NCI-H524 (cell line): ENCODE measurements at places on chromosomes 1 and 21.

DNA sequence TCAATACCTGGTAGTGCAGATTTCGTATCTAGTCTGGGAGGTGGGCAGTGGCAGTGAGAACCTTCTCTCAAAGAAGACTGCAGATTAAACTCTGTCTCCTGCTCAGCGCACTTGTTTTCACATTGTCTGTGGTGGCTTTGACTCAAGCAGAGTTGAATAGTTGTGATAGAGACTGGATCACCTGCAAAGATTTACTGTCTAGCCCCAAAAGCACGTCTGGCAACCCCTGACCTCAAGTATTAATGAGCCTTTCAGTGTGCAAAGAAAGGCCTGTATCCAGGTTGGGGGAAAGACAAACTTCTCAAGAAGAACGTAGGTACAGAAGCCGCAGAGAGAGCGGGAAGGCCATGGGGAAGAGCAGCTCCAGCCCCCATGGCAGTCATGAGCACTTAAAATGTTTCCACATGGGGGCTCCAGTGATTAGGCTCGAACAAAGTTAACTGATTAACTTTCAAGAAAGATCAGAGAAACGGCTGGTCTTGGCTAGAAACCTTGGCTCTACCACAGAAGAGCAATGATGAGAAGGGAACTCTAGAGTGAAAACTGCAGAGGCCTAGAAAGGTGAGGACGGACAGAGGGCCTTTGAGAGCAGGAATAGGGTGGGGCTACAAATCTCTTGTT lies 15.2 kb downstream of the HENMT1 start:
- DNase-seq = peak; percentile 39

GRCh38 chr1:23793018-23793781 lies 2.3 kb downstream of the LYPLA2 start:
- DNase-seq = no peak

- DNase-seq = no peak
Observed at GRCh38 chr1:23872421-23872820, 4.3 kb upstream of the FUCA1 start.

DNA sequence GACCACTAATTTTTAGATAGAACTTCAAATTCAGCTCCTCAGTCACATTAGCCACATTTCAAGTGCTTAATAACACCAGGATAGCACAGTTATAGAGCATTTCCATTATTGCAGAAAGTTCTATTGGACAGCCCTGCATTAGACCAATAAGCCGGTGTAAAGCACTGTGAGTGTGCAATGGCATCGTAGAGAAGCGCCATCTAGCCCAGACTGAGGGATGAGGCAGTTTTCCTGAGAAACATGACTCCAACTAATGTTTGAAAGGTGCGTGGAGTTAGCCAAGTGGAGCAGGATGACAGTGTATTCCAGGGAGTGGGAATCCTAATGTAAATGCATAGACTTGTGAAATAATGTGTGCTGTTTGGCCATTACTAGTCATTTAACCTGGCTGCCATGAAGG lies 7.7 kb downstream of the RPE65 start:
- DNase-seq = no peak

DNA sequence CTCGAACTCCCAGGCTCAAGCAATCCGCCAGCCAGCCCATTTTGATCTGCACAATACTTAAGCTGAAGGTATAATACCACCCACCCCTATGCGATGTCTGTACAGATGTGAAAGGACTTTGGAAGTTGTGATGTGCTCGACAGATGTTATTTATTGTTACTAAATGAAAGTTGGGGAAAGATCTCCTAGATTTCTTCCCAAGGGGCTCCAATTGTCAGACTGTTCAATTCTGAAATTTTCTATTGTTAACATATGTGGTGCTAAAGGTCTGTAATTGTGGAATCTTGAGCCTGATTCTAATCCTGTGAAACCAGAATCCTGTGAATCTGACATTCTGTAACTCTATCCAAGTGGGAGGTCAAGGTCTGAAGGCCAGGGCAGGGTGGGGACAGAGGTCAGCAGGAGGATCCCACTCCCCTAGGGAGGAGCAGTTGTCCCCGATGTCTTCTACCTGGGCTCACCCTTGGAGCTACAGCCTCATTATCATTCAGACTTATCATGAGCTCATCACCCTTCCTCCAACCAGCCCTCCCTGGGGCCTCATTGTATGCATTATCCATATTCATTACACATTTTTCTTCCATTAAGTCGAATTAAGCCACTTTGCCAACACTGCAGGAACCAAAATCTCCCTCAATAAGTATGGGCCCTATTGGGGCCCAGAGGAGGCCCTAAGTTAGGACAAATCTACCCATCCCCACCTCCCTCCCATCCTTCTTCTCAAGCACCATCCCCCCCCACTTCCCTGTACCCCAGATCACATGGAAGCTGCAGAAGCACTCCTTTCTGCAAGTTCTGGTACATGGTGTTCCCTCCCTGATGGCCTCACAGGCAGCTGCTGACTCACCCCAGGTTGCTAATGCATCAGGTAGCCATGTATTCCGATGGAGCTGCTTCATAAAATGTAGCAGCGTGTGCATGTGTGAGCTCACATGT lies 32.3 kb downstream of the SHISAL2A start:
- DNase-seq = no peak

- DNase-seq = peak; percentile 33
Observed at GRCh38 chr1:8169364-8170058, 143.4 kb upstream of the ERRFI1 start.

- no peak for DNase-seq
Observed at GRCh38 chr1:56099766-56100265, 479.5 kb downstream of the PLPP3 start.

DNA sequence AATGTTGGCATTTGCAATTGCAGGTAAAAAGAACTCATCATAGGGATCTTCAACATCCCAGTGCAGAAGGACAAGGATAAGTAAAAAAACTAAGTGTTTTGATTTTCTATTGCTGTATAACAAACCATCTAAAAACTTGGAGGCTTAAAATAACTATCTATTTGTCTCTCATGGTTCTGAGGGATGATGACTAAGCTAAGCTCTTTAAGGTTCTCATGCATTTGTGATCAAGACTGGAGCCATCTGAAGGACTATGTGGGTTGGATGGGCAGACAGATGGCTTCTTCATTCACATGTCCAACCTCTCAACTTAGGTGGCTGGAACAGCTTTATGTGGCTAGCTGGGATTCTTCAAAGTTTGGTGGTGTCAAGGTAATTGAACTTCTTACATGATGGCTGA lies 51.5 kb downstream of the RPL5 start:
- DNase-seq = no peak

DNA sequence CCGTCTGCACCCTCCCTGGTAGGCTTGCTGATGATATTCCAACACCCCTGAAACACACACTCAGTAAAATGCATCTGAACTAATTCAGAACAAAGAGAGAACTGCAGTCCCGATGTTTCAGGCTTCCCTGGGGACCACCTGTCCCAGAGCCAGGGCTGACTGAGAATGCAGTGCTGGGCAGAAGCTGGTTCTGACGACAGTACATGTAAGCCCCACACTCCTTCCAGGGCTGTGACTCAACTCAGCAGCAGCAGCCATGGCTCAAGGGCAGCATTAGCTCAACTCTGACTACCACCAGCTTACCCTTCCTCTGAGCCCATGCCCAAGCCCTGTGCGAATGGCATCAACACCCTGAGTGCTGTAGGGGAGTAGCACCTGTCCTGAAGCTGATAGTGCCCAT lies 56.4 kb upstream of the SIPA1L2 start:
- DNase-seq = no peak

GRCh38 chr1:999725-1000356 lies at the start of gene HES4:
HES4 (minus strand) TSS chr1:1000097; CDS start chr1:999973, 124 bp downstream.
- peak; percentile 41 for DNase-seq

- DNase-seq = no peak
Observed at GRCh38 chr1:221983444-221983843, 241.6 kb upstream of the DUSP10 start.

DNA sequence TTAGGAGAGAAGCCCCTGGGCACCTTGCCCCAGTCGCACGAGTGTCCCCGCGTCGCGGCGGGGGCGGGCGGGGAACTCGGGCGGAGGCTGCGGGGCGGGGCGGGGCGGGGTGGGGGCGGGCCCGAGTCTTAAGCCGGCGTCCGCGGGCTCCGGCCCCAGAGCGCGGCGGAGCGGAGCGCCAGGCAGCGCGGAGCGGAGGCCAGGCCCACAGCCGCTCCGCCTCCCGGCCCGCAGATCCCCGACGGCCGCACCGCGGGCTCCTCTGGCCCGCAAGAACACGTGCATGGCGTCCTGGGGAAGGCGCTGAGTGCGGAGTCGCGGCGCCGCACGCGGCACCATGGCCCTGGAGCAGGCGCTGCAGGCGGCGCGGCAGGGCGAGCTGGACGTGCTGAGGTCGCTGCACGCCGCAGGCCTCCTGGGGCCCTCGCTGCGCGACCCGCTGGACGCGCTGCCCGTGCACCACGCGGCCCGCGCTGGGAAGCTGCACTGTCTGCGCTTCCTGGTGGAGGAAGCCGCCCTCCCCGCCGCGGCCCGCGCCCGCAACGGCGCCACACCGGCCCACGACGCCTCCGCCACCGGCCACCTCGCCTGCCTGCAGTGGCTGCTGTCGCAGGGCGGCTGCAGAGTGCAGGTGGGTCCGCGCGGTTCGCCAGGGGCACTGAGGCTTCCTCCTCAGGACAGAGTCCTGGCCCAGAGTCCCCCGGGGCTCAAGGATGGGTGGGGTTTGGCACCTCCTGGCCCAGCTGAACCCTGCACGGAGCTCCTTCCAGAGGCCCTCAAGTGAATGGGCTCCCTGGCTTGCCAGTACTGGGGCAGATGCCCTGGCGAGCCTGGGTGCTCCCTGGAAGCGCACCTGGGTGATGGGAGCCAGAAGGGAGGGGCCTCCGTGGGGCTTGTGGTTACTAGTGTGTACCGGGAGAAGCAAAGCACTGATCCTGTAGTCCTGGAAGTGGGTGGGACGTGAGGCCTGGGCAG lies at the start of gene ESPN:
ESPN (plus strand) TSS at position 158 of the 975 bp plus-strand sequence; CDS start at position 338, 180 bp downstream.
- no peak for DNase-seq

GRCh38 chr1:11948822-11949458 lies 14.4 kb downstream of the PLOD1 start:
- no peak for DNase-seq

DNA sequence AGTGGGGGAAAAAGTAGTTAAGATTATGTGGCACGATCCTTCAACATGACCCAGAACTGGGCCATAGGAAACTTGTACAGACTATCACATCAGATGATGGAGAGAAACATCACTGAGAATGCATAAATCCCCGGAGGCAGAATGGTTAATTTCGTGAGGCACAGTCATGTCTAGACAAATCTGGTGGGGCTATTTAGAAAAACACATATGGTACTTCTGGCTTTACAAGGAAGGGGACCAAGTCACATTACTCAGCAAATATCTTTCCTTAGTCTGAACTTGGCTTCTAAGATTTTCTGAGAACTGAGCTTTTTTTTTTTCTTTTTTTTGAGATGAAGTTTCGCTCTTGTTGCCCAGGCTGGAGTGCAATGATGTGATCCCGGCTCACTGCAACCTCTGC lies 9.2 kb upstream of the UQCRHL start:
- DNase-seq = no peak

DNA sequence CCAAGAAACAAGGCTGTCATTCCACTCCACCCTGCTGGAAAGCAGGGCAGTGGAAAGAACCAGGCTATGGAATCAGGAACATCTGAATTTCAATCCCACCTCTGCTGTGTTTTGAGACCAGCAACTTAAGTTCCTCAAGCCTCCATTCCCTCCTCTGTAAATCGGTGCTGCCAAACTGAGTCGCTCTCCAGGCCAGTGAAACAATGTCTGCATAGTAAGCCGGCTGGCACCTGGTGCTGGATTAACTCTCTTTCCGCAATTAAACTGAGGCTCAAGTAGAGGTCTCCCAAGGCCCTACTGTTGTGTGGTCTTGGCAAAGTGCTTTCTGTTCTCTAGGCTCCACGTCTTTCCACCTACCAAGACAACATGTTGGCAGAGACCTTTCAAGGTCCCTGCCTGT lies 65.3 kb downstream of the SSBP3 start:
- peak; percentile 52 for DNase-seq

GRCh38 chr1:20956272-20956671 lies 169.2 kb upstream of the HP1BP3 start:
- DNase-seq = no peak

DNA sequence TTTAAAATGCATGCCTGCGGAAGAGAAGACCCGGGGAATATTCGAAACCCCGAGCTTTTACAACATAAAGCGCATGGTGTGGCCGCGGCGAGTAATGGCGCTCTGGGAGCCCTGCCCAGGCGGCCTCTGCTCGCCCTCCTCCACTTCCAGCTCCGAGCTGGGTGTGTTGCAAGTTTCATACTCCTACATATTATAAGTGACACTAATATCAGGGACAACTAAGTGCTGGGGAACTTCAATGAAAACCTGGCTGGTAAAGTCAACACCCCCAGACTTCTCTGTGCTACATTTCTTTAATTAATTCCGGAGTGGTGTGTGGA lies 11.8 kb downstream of the SIM2 start:
- no peak for DNase-seq

- DNase-seq = no peak
Observed at GRCh38 chr1:230159580-230159979, 92.5 kb downstream of the GALNT2 start.

- peak; percentile 39 for DNase-seq
Observed at GRCh38 chr1:112806090-112806642, 91.0 kb upstream of the PPM1J start.

- DNase-seq = no peak
Observed at GRCh38 chr1:166971252-166971651, 4.1 kb downstream of the ILDR2 start.

- DNase-seq = no peak
Observed at GRCh38 chr1:156559797-156560385, 12.5 kb downstream of the IQGAP3 start.

- no peak for DNase-seq
Observed at GRCh38 chr1:184422490-184423233, 35.8 kb downstream of the C1orf21 start.

DNA sequence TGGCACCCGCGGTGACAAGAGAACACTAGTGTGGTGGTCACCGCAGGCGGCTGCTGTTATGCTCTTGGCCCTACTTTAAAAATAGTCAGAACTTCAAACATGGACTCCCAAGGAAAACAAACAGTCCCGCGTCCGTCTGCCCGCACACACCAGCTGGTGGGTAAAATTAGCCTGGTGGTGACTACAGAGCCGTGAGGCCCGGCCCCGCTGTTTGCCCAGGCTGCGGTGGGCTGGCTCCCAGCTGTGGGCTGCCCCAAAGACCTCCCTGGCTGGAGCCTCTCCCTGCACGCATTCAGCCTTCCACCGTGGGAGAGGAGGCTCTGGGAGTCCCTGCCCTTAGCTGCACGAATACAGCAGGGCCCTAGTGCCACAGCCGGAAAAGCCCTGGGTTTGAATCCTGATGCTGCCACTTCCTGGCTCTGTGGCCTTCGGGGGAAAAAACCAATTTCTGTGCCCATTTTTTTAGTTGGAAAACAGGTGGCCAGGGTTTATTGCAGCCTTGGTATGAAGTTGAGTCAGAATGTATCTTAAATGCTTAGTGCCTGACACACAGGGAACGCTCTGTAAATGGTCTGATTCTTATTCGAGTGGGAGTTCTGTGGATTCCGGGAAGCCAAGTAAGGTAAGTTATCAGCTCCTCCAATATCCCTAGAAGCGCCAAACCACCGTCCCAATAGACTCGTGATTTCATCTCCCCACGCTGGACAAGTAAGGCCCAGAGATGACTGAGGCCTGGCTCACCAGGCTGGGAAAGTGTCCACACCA lies 58.2 kb downstream of the ALPL start:
- DNase-seq = no peak
